ENCODE measurements at places on chromosomes 1 and 21. TPM values are rescaled to one million over a fixed set of nuclear protein-coding genes. Genes with fewer than 3 reads are reported as not detected.

- H3K27me3 ChIP-seq = no peaks in the 10 kb centered on the region
- H3K4me1 ChIP-seq = peaks cover 5% of the 10 kb centered on the region
- peak; percentile 21 for DNase-seq
- no peak overlapping the region for H3K4me3 ChIP-seq
- no peak overlapping the region for H3K27ac ChIP-seq
Measured at GRCh38 chr1:111454859-111455641, 5.8 kb downstream of the ATP5PB start.

DNA sequence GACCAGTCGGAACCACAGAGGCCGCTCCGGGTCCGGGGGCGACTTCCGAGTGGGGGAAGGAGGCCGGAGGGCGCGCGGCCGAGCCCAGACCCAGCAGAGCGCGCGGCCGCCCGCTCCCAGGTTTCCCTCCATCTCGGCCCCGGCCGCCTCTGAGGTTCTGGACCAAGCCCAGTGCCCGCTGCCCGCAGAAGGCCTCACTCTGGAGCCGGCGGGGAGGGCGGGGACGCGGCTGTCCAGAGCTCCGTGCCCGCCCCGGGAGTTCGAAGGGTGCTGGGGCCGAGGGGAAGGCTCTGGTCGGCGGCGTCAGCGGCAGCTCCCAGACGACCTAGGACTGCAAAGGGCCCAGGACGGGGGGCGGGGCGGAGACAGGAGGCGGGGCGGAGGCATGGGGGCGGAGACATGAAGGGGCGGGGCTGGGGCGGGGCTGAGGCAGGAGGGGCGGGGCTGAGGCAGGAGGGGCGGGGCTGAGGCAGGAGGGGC lies 48.0 kb upstream of the SLC19A1 start:
- H3K4me1 ChIP-seq = no peaks in the 10 kb centered on the region
- peak overlapping the region; percentile 44 for H3K4me3 ChIP-seq
- no peak overlapping the region for H3K27ac ChIP-seq
- peaks cover 46% of the 10 kb centered on the region for H3K27me3 ChIP-seq
- H3K36me3 ChIP-seq = no peaks in the 10 kb centered on the region
- DNase-seq = peak; percentile 19

DNA sequence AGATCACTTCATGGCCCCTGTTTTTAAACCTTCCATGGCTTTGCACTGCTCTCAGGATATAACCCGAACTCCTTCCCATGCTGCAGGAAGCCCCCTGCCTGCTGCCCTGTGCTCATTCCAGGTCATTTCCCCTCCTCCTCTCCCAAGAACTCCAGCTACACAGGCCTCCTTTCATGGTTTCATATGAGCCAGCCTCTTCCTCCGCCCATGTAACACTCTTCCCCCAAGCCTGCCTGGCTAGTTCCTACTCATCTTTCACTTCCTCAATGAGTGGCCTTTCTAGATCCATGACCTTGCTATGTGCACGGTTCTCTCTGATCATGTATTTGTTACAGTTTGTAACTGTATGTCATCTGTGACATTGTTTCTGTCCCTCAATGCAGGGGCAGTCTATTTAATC lies 3.1 kb upstream of the NCF2 start:
- no peaks in the 10 kb centered on the region for H3K36me3 ChIP-seq
- H3K4me3 ChIP-seq = no peak overlapping the region
- 0 out of 2 replicates have a peak, but pooled peaks cover 2% of the 10 kb centered on the region for H3K4me1 ChIP-seq
- H3K27me3 ChIP-seq = no peaks in the 10 kb centered on the region
- H3K27ac ChIP-seq = no peak overlapping the region

- H3K4me3 ChIP-seq = peak within 1 kb of the TSS; percentile 27
- H3K27me3 ChIP-seq = no peaks in the 10 kb centered on the region
- no peaks in the 10 kb centered on the region for H3K4me1 ChIP-seq
- DNase-seq = peak; percentile 68
- no peak within 1 kb of the TSS for H3K27ac ChIP-seq
Measured at GRCh38 chr1:169711469-169712308, at the start of gene SELL. Gene SELL, minus strand, starts transcription at chr1:169711620. Its CDS starts 122 bp downstream, at chr1:169711498.

The GUCA2A gene
- total RNA-seq = not detected

Measured in IMR-90 (cell line).